Stomach (tissue), 19 donors: ENCODE measurements at places on chromosomes 16 and 17.
A peak's percentile ranks its signal among the peaks of the same experiment; 100 is the strongest.

GRCh38 chr17:79162012-79162963 is 87.7 kb downstream of the ENGASE start:
- peak; percentile 78 for DNase-seq

DNA sequence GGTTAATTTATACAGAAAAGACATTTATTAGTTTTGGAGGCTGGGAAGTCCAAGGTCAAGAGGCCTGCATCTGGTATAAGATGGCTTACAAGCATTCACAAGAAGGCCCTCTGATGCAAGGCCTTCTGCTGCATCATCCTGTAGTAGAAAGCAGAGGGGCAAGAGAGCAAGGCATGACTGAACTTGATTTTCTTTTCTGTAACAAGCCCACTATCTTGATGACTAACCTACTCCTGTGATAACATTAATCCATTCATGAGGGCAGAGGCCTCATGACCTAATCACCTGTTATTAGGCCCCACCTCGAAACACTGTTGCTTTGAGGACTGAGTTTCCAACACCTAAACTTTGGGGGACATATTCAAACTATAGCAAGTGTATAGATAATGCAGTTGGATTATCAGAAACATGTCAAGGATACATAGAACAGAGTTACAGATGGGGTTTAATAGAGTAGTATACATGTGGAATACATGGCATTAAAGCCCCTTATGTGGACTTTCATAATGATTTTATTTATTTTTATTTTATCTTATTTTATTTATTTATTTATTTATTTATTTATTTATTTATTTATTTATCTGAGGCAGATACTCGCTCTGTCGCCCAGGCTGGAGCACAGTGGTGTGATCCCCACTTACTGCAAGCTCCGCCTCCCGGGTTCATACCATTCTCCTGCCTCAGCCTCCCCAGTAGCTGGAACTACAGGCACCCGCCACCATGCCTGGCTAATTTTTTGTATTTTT is 88.2 kb downstream of the CHD9 start:
- no peak for DNase-seq

GRCh38 chr17:78862073-78863023 is 21.7 kb upstream of the USP36 start:
- DNase-seq: peak; percentile 63

GRCh38 chr17:78905541-78905940 is 2.5 kb upstream of the CEP295NL start:
- no peak for DNase-seq

- DNase-seq: peak; percentile 38
These were observed 805 bp upstream of the TANC2 start for GRCh38 chr17:62965174-62965685.

DNA sequence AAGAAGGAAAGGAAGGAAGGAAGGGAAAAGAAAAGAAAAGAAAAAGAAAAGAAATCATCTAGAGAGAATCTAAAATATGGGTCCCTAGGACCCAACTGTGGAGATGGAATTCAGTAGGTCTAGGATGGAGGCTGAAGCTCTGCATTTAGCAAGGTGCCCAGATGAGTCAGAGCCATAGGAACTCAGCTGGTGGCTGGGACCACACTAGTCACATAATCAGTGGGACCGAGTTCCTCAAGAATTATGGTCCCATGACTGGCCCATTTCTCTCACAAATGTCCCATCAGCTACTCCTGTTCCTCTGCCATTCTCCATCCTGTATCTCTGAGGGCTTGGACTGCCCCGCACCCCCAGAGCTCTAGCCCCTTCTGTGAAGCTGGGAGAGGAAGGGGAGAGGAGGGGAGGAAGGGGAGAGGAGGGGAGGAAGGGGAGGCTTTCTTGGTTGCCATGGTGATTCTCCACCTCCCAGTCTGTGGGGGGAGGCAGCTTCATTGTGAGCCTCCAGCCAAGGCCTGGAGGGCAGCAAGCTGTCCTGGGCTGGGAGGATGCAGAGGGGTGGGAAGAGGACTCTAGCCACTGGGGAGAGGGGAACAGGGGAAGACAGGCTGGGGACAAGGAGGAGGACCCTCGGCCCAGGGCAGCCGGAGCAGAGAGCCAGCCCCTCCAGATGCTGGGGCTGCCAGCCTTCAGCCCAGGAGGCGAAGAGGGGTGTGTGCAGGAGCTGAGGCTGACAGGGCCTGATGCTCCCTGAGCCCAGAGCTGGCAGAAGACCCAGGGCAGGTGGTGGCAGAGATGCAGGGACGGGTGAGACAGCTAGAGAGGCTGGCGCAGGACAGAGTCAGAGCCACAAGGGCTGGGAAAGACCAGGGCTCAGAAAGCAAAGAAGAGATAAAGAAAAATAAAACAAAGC is 37.8 kb upstream of the LHX1 start:
- no peak for DNase-seq

DNA sequence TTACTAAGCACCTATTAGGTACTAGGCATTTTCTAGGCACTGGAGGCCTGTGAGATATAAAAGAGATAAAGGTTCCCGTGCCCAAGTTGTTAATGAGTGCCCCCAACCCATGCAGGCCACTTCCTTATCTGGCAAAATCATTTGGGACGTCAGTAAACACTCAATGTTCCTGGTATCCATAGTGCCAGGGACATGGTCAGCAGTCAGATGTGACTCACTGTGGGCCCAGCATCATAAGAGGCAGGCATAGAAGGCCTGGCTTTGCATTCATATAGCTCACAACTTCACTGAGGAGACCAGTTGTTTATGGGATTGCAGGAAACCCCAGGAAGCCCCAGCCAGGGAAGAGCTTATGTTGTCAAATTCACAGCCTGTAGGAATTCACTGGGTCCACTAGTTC is 81.1 kb downstream of the MRC2 start:
- DNase-seq: no peak

DNA sequence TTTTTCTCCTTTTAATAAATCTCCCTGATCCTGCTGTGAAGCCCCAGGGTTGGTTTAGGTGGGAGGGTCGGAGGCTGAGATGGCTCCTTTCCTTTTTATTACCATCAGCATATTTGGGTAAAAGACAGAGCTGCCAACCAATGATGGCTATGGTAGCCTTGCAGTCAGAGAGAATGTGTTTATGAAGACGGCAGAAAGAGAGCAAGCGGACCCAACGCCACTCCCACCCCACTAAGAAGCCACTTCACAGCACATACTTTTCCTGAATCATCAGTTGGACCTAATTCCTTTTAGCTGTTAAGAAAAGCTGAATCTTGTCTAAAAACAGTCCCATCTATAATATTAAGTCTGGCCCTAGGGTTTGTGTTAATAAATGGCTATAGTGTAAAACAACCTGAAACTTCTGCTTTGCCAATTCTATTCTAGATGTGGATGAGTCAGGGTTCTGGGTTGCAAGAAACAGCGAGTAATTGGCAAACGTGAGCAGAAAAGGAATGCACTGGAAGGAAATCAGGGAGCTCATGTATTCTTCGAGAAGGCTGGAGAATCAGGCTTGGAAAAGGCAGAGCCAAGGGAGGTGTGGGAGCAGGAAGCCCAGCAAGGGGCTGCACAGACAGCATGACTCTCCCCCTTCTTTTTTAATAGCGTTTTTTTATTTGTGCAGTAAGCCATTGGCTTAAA is 34.0 kb upstream of the PRKCA start:
- DNase-seq: peak; percentile 60

DNA sequence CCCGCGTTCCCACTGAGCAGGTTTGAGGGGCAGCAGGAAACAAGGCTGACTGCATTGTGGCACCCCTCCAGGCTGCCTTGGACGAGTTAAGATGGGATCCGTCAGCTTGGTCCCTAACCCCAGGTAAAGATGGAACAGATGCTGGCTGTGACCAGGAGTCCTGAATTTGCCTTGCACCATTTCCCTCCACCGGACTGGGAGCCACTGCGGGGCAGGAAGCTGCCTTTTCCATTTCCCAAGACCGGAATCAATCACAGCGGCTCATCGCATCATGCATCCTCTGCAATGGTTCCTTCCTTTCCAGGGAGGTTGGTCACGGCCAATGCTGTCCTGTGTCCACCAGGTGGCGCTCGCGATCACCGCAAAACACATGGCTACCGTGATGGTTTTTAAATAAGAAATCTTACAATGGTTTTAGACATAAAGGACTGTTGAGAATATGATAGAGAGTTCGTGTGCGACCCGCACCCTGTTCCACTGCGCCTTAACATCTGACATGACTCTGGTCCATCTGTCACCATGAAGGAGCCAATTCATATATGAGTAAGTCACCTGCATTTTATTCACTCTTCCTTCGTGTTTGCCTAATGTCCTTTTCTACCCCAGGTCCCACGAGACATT is 6.8 kb upstream of the MEAK7 start:
- peak; percentile 90 for DNase-seq

DNA sequence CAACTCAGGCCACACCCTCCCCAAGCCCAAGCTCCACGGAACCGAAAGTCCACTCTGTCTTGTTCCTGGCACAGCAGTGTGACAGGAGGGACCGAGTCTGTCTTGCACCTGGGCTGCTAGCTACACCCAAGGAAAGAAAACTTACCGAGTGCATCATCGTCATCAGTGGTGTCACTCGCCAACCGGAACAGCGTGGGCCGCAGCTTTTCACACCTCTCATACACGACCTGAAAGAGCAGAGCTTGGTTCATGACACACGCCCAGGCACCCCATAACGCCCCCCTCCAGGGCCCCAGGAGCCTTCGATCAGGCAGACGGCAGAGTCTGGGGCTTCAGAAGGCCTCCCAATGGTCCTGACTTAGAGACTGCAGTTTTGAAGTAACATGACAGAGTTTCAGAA is 27.5 kb downstream of the GGA2 start:
- DNase-seq: no peak
